ENCODE measurements at places on chromosomes 16 and 17. TPM values are rescaled to one million over a fixed set of nuclear protein-coding genes. Genes with fewer than 3 reads are reported as not detected.
A peak's percentile ranks its signal among the peaks of the same experiment; 100 is the strongest.

DNA sequence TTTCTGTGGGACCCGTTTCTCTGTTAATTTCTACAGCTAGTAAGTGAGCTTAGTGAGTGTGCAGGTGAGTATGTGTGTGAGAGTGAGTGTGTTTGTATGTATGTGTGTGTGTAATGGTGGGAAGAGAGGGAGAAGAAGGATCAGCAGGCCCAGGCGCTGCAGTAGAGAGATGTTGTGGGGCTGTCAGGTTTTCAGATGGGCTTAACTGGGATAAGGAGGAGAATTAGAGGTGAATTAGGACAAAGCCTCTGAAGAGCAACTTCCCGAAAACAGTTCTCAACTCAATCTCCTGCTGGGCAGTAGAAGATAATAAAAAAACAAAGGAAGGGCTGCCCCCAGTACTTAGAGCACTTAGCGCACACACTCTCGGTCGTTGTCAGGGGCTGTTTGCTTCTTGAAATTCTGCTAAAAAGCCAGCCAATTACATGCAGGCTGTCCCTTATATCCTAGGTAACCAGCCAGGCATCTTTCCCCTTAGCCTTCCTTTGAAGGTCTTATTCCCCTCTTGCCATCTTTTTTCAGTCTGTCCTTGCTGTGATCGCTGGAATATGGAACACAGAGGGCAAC lies 63.4 kb downstream of the CLEC16A start:
- peaks cover 45% of the 10 kb centered on the region for H3K4me1 ChIP-seq
- H3K27me3 ChIP-seq, result no peaks in the 10 kb centered on the region
- no peak overlapping the region for H3K4me3 ChIP-seq
- H3K36me3 ChIP-seq, result peaks cover 8% of the 10 kb centered on the region

SLC43A2 gene
- 26.9 TPM for total RNA-seq

DNA sequence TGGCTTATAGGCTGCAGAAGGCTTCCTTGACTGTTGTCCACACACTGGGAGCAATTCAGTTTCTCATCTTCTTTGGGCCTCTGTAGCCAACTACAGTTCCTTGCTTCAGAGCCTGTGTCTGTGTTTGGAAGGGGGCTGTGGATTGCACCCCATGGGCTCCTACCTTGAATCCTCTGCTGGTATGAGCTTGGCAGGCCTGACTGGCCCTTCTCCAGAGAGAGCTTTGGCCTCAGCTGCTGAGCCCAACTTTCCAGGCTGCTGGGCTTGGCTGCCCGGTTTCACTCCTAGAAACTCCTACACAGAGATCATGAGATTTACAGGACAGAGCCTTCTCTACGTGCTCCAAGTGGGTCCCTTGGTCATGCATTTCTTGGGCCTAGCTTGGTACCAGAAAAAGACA lies 354.4 kb downstream of the SNX29 start:
- no peaks in the 10 kb centered on the region for H3K36me3 ChIP-seq
- no peak for DNase-seq
- no peak overlapping the region for H3K27ac ChIP-seq
- no peaks in the 10 kb centered on the region for H3K27me3 ChIP-seq

- no peak for DNase-seq
- no peaks in the 10 kb centered on the region for H3K36me3 ChIP-seq
- no peaks in the 10 kb centered on the region for H3K27me3 ChIP-seq
- no peak overlapping the region for H3K27ac ChIP-seq
- no peak overlapping the region for H3K4me3 ChIP-seq
These were observed 25.3 kb upstream of the KSR1 start for GRCh38 chr17:27430882-27431491.

GRCh38 chr16:47921535-47921934 lies 234.3 kb downstream of the ABCC12 start:
- no peak overlapping the region for H3K4me3 ChIP-seq
- H3K27me3 ChIP-seq, result no peaks in the 10 kb centered on the region
- no peak for DNase-seq
- H3K4me1 ChIP-seq, result no peaks in the 10 kb centered on the region
- no peaks in the 10 kb centered on the region for H3K36me3 ChIP-seq

- no peak overlapping the region for H3K27ac ChIP-seq
- no peak overlapping the region for H3K4me3 ChIP-seq
- H3K27me3 ChIP-seq, result no peaks in the 10 kb centered on the region
- no peak for DNase-seq
These were observed 81.3 kb downstream of the SDK2 start for GRCh38 chr17:73562896-73563295.

DNA sequence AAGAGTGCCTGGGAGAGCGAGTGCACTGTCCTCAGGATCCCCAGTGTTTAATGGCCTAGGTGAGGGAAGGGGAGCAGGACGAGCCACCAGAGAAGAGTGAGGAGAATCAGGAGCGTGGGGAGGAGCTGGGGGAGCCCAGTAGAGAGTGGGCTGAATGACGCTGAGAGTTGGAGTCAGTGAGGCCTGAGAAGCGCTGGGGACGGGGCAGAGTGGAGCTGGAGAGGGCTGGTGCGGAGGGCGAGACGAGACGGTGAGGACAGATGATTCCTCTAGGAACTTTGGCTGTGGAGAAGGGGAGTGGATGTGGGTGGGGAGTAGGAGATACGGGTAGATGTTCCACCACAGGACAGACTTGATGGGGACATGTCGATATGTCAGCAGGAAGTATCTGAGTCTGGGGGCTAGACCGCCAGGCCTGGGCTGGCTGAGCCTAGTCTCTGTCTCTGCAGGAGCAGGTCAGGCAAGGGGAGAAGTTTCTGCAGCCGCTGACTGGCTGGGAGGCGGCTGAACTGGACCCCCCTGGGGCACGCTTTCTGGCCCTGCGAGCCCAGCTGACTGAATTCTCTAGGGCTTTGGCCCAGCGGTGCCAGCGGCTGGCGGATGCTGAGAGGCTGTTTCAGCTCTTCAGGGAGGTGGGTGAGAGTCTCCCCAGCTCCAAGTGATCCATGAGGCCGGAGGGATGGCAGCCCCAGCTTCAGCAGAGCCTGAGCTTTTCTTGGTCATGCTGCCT lies 4.7 kb downstream of the PLEKHG4 start:
- H3K4me1 ChIP-seq, result no peaks in the 10 kb centered on the region
- no peaks in the 10 kb centered on the region for H3K36me3 ChIP-seq
- no peak overlapping the region for H3K27ac ChIP-seq
- no peaks in the 10 kb centered on the region for H3K27me3 ChIP-seq

GRCh38 chr17:81200695-81201580 lies 21.8 kb downstream of the CEP131 start:
- no peak overlapping the region for H3K4me3 ChIP-seq
- no peak overlapping the region for H3K27ac ChIP-seq
- no peaks in the 10 kb centered on the region for H3K4me1 ChIP-seq

ARHGAP23 gene
- total RNA-seq, result 8.0 TPM

TP53TG3C gene
- total RNA-seq, result not detected

DYNLRB2 gene
- not detected for total RNA-seq

- H3K27me3 ChIP-seq, result no peaks in the 10 kb centered on the region
- peaks cover 8% of the 10 kb centered on the region for H3K4me1 ChIP-seq
- peak; percentile 38 for DNase-seq
- no peak overlapping the region for H3K27ac ChIP-seq
These were observed 125.8 kb upstream of the SMURF2 start for GRCh38 chr17:64787921-64788271.

Measured in gastrocnemius medialis (tissue), 4 donors.